ENCODE measurements at places on chromosomes 5 and 9.

DNA sequence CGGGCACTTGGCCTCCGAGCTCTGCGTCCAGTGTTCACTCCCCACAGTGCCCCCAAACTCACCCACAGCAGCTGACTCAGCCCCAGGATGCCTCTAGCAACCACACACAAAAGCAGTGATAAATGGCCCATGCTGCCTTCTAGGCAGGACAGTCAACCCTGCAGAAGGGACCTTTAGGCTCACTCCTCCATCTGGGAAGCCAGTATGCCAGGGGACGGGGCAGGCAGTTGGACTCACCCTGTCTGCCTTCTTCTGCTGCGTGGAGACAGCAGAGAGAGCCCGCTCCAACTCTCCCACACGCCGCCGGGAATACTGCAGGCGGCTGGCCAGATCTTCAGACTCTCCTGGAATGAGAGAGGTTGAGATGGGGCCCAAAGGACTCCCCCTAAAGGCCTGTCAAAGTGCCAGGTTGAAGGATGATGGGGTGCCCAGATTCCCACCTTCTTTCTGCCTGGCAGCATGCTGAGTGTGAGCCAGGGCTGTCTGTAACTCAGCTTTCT is 10.4 kb downstream of the GOLGA2 start:
- DNase-seq = no peak

- DNase-seq = no peak
Measured at GRCh38 chr5:127583866-127584265, 65.0 kb upstream of the CTXN3 start.

- DNase-seq = no peak
Measured at GRCh38 chr5:116370149-116370548, 204.5 kb downstream of the SEMA6A start.

- no peak for DNase-seq
Measured at GRCh38 chr5:32586276-32586599, 881 bp downstream of the SUB1 start.

Data from astrocyte of the spinal cord (primary cell).